Posterior cingulate gyrus (tissue), 11 donors: ENCODE measurements at places on chromosomes 16 and 17.
A peak's percentile ranks its signal among the peaks of the same experiment; 100 is the strongest.

GRCh38 chr16:10180042-10180770 lies 2.0 kb downstream of the GRIN2A start:
- no peak for DNase-seq

- no peak for DNase-seq
These were observed 223.7 kb downstream of the ZNF423 start for GRCh38 chr16:49632086-49632794.

- DNase-seq, result no peak
These were observed 40.2 kb downstream of the TSC2 start for GRCh38 chr16:2087748-2088631.

GRCh38 chr16:89808475-89808874 lies 8.0 kb downstream of the FANCA start:
- DNase-seq, result no peak

GRCh38 chr17:7501729-7502128 lies 17.6 kb downstream of the POLR2A start:
- DNase-seq, result no peak

DNA sequence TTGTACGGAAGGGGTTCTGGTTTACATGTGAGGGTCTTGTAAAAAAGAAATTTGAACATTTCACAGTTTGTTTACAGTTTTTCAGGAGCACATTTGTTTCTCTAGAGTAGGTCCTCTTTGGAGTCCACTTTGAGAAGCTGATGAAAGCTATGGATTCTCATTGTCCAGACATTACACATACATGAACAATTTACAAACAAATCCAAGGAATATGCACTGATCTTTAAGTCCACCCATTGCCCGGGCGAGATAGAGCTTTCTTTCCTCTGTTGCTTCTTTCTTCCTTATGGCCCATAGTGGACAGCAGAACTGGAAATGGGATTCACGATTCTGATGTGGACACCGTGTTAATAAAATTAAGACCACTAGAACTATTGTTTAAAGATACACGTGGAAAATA lies 1.9 kb downstream of the DCAF7 start:
- no peak for DNase-seq

DNA sequence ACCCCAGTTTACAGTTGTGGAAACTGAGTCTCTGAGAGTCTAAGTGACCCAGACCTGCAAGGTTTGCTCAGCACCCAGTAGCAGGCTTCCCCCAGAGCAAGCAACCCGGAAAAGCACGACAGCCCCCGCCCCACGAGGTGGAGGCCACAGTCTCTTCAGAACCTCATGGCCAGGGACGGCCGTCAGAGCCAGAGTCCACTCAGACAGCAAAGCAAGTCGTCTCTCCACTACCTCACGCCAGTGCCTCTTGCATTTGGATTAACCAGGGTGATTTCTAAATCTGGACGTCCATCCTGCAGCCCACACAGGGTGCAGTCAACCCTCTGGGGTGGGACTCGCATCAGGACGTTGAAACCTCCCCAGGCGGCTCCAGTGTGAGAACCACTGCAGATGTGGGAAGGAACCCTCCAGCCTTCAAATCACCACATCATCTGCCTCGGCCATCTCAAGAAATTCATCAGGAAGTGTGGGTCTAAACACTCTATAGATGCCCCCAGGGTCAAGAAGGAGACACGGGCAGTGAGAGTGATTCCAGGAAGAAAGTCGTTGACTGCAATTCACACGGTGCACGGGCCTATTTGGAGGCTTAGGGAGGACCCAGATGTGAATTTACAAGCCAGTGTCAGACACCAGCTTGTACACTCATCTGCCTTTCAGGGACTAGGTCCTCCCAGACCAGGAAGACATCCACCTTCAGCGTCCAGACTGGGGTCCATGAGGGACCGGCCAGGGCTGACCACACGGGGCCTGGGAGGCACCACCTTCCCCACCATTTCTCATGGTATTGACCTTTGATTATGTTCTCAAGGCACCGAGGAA lies 20.2 kb upstream of the RBFOX3 start:
- DNase-seq, result no peak

- DNase-seq, result no peak
These were observed 24.8 kb downstream of the SLC38A10 start for GRCh38 chr17:81270279-81270678.

- peak; percentile 78 for DNase-seq
These were observed 3.6 kb downstream of the KRT17 start for GRCh38 chr17:41620583-41621434.

GRCh38 chr17:61410141-61411010 lies 10.7 kb downstream of the TBX2 start:
- DNase-seq, result peak; percentile 49

DNA sequence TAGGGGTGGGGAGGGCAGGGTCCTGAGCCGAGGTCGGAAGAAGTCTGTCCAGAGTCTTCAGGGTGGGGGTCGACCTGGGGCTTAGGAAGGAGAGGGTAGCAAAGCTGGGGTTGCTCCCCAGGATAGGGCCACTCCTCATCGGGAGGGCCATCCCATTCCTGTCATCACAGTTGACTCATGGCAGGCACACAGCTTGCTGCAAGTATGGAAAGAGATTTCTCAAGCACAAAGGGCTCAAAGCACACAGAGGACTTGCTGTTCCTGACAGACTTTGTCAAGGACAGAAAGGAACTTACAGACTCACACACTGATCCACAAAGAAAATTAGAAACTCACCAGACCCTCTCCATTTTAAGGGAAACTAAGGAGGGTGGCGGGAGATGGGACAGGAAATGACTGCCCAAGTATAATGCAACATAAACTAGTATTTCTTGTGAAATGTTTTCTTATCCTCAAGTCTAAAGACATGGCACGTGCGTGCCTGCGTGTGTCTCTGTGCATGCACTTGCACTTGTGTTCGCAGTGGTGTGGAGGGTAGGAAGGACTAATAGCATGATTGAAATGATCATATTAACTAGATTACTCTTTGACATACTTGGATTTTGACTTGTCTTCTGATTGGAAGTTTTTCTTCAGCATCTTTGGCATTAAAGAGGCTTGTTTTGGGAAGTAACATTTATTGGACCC lies 2.4 kb downstream of the AOC2 start:
- no peak for DNase-seq

GRCh38 chr17:70521821-70522256 lies 352.5 kb downstream of the KCNJ2 start:
- DNase-seq, result no peak

DNA sequence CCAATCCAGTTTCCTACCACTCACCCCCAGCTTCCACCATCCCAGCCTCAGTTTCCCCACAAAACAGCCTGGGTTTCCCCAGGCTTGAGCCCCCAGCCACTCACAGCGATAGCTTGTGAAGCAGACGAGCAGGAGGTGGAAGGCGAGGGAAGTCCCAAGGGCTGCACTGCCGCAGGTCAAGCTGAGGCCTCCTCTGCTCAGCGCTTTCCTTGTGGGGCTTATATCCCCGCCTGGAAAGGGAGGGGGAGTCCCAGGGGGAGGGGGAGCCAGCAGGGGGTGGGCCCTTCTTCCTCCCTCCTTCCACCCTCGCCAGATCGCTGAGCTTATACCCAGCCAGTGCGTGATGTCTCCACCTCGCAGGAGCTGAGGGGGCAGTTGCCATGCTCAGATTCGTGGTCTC lies at the start of gene PYY:
Gene PYY (minus strand): TSS at position 195 of the 400 bp plus-strand sequence. CDS start 457 bp downstream, outside the sequence.
- DNase-seq, result no peak

GRCh38 chr16:53503991-53504663 lies 1.1 kb upstream of the AKTIP start:
- peak; percentile 15 for DNase-seq

DNA sequence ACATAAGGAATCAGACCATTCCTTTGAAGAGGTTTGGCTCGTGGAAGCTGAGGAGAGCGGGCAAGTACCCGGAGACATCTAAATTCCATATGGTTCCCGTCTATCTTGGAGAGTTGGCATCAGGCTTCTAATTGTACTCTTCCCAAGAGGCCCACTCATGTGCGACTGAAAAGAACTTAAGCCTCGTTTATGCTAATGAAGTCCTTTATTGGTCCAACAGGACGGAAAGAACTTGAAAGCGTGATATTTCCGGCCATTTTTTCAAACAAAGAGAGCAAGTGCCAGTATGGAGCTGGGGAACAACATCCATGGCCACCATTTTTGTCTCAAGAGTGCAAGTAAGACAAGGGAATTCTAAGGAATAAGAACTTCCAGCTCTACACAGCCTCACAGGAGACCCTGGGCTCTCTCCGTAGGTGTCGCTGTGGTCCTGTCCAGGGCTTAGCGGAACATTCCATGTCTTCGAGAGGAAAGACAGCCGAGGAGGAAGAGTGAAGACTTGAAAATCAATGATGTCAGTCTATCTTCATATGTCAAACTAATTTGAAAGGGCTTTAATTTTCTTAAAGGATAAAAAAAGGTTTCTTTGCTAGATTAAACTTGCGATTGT lies 566.0 kb upstream of the PSMD7 start:
- no peak for DNase-seq

DNA sequence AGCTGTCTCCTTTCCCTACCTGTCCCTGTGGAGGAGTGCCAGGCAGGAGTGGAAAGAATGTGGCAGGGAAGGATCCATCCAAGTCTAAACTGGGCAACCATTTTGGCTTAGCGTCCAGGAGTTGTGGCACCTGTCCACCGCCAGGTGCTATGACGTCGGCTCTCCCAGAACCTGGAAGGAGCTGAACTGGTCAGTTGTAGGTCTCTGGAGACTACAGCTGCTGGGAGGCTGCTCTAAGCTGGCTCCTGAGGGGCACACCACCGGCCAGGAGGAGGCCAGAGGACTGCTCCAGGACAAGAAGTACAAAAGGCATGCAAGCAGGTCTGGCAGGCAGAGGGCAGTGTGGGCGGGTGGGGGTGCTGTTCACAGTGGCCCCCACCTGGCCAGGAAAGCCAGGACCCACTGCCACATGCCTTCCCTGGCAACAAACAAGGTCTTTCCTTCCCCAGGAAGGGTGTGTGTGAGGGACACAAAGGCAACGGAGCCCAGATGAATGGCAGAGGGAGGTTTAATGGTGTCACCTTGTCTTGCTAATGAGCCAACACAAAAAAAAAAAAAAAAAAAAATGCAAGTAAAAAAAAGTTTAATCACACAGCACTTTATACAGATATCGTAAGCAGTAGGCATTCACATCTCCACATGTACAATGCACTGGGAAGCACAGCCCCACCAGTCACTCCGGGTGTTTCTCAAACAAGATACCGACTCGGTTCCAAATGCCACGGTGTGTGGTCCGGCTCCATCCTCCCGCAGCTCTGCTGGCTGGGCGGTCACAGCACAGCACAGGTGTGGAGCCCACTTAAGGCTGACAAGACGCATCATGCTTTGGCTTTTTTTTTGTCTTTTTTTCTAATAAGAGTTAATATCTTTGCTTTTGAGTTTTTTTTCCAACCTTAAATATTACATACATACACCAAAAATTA lies 4.8 kb downstream of the SPHK1 start:
- DNase-seq, result no peak

DNA sequence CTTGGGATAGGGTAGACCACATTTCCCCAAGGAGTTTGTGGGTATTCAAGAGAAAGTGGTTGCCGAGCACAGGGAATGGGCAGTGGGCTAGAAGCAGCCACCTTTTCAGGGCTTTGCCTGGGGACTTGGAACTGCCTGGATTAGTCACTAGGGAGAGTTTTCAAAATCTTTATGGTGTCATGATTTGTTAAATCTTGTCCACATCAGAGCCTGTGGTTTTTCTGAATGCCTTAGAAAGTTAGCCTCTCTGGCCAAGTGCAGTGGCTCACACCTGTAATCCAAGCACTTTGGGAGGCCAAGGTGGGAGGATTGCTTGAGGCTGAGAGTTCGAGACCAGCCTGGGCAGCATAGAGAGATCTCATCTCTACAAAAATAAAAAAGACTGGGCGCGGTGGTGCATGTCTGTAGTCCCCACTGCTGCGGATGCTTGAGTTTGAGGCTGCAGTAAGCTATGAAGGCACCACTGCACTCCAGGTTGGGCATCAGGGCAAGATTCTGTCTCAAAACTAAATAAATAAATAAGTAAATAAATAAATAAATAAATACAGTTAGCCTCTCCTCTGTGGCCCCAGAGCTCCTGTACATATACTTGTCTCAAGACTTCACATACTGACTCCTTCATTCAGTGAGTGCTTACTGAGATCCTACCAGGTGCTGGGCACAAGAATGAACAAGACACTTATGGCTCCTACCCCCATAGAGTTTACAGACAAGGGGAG lies 76.3 kb upstream of the HNF1B start:
- no peak for DNase-seq

DNA sequence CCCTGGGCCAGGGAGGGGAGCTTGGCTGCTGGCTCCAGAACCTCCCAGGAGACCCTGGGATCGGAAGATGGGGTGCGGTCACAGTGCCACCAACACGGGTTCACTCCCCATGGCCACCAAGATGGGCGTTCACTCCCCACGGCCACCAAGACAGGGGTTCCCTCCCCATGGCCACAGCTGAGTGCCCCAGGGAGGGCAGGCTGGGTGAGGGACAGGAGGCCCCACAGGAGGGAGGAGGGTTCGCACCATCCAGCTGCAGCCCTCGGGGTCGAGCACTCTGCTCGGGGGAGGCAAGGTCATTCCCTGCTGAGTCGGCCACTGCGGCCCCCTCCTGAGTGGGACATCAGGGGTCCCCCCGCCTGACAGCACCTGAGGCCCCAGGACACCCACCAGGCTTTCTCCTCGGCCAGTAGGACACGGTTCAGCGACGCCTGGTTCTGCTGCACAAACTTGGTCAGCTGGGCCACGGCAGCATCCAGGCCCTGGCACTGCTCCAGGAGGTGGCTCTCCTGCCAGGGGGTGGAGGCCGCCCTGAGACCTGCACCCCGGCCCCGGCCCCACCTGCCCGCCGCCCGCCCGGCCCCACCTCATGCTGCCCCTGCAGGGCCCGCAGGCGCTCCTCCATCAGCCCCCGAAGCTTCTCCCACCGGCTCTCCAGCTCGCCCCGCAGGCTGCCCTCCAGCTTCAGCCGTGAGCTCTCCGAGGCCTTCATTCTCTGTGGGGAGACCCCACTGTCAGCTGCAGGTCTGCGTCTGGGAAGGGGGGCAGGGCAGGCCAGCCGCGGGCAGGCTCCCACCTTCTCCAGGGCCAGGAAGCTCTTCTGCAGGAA lies 5.9 kb downstream of the CCDC154 start:
- no peak for DNase-seq

DNA sequence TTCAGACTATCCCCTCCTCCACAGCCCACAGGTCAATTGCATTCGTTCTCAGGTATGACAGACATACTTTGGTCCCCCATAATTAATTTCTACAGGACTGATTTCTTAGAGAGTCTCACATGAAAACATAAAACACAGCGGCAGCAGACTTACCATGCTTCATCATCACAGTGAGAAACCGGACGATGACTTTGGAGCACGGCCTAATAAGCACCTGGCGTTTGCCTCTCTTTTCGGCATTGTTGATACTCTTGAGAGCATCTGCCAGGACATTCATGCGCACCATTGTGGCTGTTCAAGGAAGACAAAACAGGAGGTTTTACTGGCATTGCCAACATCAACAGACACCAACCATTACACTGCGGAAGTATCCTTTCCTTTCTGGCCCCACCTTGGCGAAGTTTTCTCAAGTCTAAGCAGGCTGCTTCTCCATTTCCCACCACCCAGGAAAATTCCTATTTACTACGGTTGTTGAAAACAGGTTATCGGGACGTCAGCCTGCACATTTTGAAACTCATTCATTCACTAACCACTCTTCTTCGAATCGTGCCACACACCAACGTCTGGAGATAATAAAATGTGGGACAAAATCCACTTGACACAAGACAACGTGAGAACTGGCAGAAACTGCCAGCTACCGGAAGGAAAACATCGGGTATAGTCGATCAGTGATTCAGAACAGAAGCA lies 1.2 kb downstream of the RPS15A start:
- DNase-seq, result no peak

- DNase-seq, result no peak
These were observed 57.7 kb upstream of the RPL38 start for GRCh38 chr17:74145756-74146155.

GRCh38 chr16:89257757-89258465 lies 40.4 kb downstream of the ZNF778 start:
- DNase-seq, result no peak
